ENCODE measurements at places on chromosomes 2 and 18.

DNA sequence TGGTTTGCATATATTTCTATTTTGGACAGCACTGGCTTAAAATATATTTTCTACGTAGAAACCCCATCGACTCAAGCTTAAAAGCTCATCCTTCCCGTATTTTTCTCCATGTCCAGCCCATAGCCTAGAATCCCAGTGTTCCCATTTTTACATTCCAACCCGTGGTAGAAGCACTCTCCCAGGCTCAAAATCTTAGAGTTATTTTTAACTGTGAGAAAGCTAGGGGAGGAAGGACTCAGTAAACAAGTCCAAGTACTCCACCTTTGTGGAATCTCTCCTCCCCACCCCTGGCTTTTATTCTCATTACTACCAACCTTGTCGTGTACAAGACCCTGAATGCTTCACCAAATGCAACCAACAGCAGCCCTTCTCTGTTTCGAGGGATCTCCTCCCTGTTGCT is 69.8 kb downstream of the KLF7 start:
- DNase-seq = no peak

DNA sequence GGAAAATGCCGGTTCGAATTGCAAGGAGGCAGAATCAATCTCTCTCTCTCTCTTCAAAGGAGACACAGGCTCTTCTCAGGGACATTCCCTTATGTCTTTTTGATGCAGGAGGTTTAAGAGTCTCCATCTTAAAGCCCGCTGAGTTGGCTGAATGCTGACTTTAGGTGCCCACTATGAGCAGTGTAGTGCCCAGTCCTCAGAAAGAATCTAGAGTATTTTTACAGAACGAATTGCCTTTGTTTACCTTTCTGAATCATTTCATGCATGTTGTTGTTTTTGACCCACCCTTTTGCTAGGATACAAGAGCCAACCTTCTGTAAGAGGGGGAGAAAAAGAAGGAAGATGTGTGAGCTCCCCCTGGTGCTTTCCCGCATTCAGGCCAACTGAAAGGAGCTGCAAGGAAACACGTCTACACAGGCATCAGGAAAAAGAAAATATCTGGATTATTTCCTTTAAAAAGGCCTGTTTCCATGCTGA is 193.5 kb upstream of the TCF4 start:
- DNase-seq = peak; percentile 84

DNA sequence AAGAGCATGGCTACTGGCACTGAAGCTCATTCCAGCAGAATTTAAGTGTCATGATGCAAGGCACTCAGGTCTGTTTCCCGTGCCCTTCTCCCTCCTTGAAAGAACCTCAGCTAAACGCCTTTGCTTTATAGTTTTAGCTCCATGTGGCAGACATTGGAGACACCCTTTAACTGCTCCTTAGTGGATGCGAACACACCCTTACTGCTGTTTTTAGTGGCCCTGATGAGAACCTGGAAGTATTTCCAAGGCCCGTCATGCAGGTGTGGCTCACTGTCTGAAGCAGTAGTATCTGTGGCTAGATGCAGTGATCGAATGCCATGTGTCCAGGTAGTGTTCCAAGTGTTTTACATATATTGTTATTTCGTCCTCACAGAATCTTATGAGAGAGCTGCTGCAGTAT is 28.3 kb downstream of the KIF5C start:
- no peak for DNase-seq

GRCh38 chr2:159616286-159616701 is at the start of gene BAZ2B:
Gene BAZ2B (minus strand): TSS chr2:159616548. CDS start chr2:159478719, 137,829 bp downstream.
- DNase-seq = peak; percentile 75

GRCh38 chr18:40810372-40810771 is 1144.7 kb upstream of the PIK3C3 start:
- peak; percentile 5 for DNase-seq

DNA sequence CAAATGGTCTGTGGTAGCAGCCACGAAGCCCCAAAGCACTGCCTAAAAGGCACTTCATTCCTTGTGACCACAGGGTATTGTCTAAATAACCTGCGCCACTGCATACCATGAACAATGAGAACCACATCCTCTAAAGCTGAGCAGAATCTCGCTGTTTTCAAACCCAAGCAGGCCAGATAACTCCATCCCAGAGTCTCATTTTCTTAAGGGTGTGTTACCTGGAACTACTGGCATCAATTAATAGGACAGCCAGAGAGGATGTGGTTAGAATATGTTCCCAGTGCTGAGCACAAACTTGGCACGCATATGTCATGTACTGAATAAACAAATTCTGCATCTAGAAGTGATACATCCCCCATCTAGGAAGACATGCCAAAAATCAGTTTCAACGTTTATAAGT is 13.0 kb downstream of the VPS4B start:
- peak; percentile 5 for DNase-seq

DNA sequence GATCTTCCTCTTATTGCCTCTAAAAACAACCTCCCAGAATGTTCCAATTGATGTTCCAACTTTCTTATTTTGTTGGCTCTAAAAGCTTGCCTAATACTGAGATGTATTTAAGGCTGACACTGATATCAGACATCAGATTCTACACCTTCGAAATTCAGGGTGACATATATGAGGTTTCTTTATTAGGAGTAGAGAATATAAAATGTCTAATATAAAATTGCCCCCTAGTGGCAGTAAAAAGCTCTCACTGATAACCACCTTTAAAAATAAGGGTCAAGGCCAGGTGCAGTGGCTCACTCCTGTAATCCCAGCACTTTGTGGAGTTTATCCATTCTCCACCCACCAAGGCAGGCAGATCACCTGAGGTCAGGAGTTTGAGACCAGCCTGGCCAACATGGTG is 789.7 kb upstream of the SLC39A10 start:
- DNase-seq = no peak

GRCh38 chr2:122683018-122683417 is 927.6 kb downstream of the TSN start:
- no peak for DNase-seq

DNA sequence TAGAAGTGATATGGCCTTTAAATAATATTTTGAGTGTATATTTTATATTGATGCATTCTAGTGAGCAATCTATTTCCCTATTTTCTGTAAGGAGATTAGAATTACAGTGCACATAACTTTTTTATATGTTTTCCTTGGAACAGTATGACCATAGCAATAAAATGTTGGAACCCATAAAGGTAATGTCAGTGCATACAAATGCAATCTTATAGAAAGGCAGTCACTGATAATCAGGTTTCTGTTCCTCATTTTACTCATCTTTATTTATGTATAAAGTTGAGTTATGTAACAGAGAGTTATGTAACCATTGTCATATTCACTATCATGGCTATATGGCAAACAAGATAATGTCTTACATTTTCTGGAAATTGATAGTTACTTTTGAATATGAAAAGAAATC is 179.9 kb upstream of the NETO1 start:
- DNase-seq = no peak

- no peak for DNase-seq
These were observed 440.5 kb upstream of the SMIM21 start for GRCh38 chr18:75868031-75868430.

- DNase-seq = no peak
These were observed 120.4 kb upstream of the MSH6 start for GRCh38 chr2:47662552-47662951.

DNA sequence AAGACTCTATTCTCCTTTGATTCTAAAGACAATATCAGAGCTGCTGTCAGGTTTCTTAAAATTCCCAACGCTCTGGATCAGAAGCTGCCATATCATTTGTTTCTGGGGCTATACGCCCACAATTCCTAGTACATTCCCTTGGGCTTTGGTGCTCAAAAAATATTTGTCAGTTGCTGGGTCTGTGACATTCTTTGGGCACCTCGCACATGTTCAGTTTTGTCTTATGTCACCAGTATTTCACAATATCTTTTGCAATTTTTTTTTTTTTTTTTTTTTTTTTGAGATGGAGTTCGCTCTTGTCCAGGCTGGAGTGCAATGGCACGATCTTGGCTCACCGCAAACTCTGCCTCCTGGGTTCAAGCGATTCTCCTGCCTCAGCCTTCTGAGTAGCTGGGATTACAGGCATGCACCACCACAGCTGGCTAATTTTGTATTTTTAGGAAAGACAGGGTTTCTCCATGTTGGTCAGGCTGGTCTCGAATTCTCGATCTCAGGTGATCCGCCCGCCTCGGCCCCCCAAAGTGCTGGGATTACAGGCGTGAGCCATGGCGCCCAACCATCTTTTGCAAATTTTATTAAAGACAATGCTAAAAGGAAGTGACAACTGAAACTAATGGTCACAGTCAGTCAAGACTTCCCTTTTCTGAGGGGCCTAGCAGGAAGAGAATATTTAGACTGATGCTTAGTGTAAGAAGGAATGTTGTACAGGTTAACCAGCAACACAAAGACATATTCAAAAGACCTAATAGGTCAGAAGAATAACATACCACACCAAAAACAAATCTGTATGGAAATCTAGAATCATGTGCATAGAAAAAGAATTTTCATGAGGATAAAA is 6.8 kb downstream of the ZNF397 start:
- peak; percentile 10 for DNase-seq

DNA sequence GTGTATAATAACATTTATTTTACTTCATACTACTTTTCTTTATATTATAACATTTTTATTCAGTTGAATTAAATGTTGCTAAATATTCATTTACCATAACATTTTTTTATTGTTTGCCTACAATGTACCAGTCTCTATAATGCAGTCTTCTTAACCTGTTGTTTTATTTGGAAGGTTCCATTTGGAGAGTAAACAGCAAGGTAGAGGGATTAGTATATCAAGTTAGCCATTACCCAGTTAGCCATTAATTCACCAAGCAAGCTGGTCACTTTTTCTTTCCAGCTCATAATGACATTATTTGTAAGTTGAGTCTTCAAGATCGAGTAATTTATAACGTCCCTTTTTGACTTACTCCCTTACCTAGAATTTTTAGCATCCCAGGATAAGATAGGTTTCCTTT is 29.7 kb upstream of the NT5C1B start:
- DNase-seq = no peak

GRCh38 chr2:120059483-120059882 is 46.6 kb downstream of the EPB41L5 start:
- DNase-seq = no peak

DNA sequence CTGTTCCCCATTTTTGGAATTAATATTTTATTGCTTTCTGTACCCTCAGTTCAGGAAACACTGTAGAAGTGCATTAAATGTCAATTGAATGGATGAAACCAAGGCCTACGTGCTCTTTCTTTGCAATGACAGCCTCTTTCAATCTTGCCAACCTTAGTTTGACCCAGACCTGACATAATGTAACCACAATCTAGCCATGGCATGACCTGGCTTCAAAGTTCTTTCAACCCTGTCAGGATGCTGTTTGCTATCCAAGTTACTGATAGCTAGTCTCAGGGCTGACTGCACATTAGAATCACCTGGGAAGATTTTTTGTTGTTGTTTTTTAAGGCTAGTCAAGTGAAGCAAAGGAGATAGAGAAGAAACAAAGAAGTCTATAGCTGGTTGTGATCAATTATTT is 190.9 kb upstream of the PKDCC start:
- DNase-seq = no peak

DNA sequence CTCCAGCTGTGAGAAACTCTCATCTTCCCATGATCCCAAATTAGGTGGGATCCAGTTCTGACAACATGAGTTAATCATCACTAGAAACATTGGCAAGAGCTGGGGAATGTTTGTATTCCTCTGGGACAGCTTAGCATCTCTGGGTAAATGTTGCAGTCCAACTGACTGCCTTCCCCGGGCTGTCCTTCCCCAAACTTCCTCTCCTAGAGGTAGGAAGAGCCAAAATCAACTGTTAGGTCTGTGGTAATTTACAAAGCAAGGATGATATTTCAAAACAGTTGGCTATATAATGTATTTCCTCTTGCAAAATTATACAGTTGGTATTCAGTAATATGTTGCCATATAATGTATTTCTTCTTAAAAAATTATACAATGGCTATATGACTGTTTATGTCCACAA is 148.5 kb downstream of the MGAT5 start:
- DNase-seq = peak; percentile 96

All from AG10803 (cell line).